ENCODE measurements at places on chromosomes 2 and 18. TPM values are rescaled to one million over a fixed set of nuclear protein-coding genes. Genes with fewer than 3 reads are reported as not detected.
A peak's percentile ranks its signal among the peaks of the same experiment; 100 is the strongest.

DNA sequence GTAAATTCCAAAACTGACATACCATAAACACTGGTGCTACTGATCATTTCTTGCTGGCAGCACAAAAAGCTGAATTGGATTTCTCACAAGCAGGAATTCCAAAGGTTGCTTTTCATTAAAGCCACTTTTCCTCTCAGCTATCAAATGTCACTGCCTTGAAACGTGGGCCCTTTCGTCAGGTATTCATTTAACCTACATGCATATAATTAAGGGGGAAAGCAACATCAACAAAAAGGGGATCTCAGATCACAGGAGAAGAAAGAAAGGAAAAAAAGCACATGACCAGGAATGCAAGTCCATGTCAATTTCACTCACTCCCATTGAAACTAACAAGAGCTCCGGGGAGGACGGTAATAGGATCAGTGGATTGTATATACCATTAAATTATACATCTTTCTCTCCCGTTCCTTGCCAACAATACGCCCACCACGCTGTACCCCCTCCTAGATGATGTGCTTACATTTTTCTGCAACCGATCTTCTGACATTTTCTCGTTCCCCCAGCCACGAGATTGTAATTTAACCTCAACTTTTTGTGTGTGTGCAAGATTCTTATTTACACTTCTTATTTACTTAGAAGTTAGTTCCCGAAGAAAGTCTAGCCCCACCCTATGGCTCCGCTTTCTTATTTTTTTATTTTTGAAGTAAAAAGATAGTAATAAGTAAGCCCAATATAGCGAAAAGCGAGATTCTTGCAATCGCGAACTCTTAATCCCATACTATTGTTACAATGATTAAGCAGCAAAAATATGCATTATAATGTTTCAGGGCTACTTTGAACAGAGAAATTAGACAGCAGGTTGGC lies 725 bp downstream of the FIGN start:
- DNase-seq: peak; percentile 51

DNA sequence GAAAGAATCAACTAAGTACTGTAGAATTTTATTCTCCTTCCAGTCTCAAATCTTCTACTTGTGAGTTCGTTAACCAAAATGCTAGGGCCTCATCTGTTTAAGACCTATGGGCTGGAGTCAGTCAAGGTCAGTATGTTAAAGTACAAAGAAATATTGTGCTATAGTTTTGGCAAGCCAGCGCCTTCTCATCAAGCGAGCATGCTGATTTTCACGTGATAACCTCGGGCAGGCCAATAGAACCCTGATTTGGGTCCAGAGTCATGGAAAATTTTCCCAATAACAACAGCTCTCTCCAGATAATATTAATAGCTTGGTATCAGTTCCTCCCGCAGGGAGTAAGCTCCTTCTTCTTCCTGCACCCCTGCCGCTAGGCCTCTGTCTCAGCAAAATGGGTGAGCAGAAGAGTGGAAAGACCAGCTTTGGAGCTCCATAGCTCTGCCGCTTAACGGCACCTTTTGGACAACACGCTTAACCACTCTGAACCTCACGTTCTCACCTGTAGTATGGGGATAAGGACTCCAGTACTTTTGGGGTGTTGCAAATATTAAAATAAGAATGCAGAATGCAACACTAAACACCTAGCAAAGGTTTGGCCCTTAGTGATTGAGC lies 11.7 kb downstream of the CABLES1 start:
- no peak for DNase-seq

GATA6 gene
- 10.0 TPM for total RNA-seq

- DNase-seq: no peak
Measured at GRCh38 chr2:186702006-186702405, 8.1 kb downstream of the FAM171B start.

GRCh38 chr2:121735518-121736074 lies 1.1 kb downstream of the NIFK start:
- no peak for DNase-seq

DNA sequence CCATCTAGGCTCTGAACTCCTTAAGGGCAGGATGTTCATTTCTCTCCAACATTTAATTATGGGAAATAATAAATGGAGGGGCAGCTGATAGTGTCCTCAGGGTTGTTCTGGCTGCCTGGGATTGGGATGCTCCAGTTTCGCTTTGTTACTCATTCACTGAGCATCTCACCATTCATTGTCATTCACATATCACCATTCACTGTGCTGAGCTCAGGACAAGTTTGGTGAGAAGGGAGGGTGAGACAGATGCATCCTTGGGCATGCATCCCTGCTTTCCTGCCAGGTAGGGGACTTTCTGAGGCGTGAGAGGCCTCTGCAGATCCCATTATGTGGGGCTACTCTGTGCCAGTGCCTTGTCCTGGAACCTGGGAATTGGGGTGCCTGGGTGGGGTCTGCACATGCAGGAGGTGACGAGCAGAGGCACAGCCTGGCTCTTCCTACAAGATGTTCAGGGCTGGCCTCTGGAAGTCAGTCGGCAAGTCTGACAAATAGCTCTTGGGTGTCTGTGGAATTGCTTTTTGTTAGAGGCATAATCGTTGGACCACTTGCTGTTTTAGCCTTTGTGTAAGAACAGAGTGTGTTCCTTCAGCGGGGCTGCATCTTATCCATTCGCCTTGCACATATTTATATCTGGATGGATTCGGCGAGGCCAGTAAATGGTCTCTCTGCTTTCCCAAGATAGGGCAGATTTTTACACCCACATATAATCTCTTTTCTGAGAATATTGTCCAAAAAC lies 323.2 kb upstream of the THSD7B start:
- DNase-seq: no peak

Measured in fibroblast of lung (primary cell).